ENCODE measurements at places on chromosomes 11 and 22.

GRCh38 chr22:34776817-34777216 is 289.1 kb upstream of the ISX start:
- DNase-seq = peak; percentile 57

DNA sequence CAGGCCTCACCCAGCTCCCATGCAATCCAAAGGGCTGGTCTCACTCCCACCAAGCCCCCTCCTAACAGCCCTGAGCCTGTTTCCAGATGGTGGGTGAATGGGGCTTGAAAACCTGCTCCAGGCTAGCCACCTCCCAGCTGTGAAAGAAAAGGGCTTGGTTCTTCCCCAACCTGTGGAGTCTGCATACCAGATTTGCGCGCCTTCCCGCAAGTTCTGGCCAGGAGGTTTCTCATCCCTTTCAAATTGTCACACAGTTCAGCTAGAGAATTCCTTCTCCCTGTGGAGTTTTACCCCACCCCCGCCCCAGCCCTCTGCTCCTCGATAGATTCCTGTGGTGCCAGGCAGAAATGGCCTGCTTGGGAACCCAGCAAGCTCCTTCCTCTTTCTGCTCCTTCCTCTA is 734.6 kb upstream of the FAT3 start:
- no peak for DNase-seq

GRCh38 chr11:17411418-17411817 is 23.0 kb upstream of the KCNJ11 start:
- no peak for DNase-seq

GRCh38 chr11:81959341-81959740 is 774.3 kb downstream of the FAM181B start:
- no peak for DNase-seq

DNA sequence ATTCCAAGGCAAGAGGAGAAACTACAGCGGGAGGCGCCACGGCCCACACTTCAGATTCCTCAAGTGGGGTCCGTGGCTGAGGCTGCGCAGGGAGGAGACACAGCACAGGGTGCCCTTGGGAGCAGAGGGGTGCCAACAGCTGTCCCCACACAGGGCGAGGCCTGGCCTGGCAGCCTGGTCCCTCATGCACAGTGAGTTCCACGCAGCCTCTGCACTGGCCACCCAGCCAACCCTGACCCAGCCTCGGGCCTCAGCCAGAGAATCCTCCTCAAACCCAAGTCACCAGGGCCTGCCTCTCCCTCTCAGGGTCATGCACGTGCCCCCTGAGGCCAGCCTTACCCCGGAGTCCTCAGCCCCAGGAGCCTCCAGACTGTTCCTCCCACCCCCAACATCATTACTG is 22.4 kb upstream of the MOB2 start:
- DNase-seq = no peak

- no peak for DNase-seq
Observed at GRCh38 chr22:32142600-32142999, 16.5 kb downstream of the C22orf42 start.

- DNase-seq = no peak
Observed at GRCh38 chr11:35011944-35012343, 95.5 kb downstream of the PDHX start.

GRCh38 chr11:71998649-71999310 is at the start of gene IL18BP:
Gene IL18BP, plus strand, starts transcription at chr11:71998909. Its CDS starts 1,076 bp downstream, at chr11:71999985.
- DNase-seq = no peak

DNA sequence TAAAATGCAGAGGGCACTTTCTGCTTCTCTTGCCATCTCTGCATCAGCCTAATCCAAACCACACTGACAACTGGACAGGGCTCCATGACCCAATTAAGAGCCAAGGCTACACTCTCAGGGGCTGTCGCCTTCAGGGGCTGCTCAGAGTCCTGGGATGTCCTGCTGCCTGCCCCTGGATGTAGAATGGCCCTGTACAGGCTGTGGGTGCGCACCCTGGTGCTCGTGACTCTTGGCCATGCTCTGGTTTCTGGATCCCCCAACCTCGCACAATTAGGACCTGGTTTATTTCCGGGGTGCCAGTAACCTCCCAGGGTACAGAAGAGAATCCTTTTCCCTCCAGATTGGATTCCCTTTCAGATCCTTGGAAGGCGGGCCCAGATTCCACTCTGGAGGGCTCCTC is 11.3 kb downstream of the IFT27 start:
- no peak for DNase-seq

GRCh38 chr22:35409783-35410662 is 10.1 kb downstream of the MCM5 start:
- no peak for DNase-seq

- peak; percentile 64 for DNase-seq
Observed at GRCh38 chr11:33734441-33735270, 1.6 kb downstream of the CD59 start.

DNA sequence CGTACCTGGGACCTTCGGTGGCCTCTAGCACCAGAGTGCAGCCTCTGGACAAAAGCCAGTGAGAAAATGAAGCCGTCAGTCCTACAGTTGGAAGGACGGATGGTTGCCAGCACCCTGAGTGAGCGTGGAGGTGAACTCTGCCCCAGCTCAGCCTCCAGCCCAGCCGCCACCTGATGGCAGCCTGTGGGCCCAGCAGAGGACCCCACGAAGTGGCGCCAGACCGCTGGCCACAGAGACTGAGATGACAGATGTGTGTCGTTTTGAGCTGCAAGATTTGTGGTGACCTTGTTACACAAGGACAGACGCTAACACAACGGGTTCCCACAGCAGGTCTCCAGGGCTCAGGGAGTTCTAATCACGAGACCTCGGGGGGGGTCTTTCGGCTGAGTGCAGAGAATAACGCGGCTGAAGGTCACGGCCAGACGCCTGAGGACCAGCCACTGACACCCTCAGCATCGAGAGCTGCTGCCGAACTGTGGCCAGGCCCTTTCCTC is 75.0 kb downstream of the BRD1 start:
- DNase-seq = no peak

- no peak for DNase-seq
Observed at GRCh38 chr22:38132136-38132535, 21.7 kb upstream of the BAIAP2L2 start.

DNA sequence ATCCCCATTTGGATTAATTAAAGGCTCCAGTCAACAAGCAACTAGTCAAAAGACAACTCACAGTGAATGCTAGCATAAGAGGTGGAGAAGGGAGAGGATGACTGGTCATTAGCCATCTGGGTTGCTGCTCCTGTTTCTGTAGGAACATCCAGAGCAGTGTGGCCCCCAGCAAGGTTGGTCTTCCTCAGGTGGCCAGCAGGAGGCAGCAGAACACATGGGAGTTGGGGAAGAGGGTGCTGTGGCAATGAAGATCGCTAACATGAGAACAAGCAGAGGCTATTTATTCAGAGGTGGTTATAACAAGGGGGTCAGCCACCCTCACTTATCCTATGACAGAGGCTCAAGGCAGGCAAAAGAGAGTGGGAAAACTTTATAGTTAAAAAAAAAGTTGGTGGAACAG is 21.3 kb downstream of the IZUMO1R start:
- DNase-seq = peak; percentile 23

GRCh38 chr11:15770798-15771414 is 585.4 kb downstream of the SOX6 start:
- no peak for DNase-seq

GRCh38 chr11:35083181-35083430 is 55.9 kb upstream of the CD44 start:
- DNase-seq = no peak

DNA sequence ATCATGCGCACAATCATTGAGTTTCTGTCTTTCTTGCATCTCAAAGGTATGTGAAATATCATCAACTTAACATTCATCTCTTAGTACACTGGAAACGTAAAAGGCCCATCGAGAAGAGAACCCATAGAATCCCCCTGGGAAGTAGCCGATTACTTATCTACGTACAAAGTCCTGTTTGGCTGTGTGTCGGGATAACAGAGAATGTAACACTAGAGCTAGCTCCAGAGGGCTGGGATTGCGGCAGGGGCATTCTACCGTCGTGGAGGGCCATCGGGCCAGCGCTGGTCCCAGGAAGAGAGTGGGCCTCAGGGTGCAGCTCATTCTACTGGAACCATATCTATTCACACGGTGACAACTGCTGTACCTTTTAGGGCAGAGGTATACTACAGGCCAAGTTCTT is 4.5 kb downstream of the GAL start:
- DNase-seq = no peak

DNA sequence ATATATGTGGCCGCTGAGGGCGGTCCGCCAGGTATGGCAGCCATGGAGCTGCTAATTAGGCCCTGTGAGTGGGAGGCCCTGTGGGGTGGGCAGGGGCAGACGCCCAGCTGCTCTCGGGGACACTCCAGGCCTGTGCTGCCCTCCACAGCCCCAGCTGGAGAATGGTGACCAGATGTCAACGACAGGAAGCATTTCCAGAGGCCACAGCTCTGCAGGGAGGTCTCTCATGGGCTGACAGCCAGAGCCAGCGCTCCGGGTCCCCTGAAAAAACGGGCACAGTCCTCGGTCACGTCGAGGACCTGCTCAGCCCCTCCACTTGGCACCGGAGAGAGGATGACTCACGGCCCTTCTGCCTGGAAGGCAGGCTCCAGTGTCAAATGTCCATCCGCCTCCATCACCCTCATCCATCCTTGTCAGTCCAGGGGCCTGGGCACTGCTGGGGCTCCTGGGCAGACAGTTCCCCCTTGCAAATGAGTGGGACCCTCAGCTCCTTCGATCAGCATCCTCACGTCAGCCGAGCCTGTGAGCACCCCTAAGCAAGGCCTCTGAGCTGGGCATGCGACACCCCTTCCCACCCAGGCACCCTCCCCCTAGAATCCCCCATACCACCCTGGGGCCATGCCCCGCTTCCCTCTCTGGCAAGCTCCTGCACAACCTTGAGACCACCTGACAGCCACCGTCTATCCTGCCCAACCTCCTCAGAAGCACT is 1.9 kb downstream of the BID start:
- DNase-seq = peak; percentile 71

GRCh38 chr22:44459551-44459950 is 38.5 kb downstream of the RTL6 start:
- no peak for DNase-seq

DNA sequence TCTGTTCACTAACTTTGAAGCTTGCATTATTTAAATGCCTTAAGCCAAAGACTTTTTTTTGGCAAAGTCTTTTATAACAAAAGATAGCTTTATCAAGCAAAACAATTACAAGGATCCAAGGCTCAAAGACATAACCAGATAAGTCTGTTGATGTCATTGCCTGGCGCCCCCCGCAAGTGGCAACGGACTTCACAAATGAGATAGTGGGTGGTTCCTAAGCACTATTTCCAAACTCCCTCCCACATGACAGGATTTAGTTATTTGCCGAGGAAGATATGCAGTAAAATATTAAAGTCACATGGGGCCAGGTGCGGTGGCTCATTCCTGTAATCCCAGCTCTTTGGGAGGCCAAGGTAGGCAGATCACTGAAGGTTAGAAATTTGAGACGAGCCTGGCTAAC is 194.2 kb upstream of the DDI1 start:
- DNase-seq = no peak

DNA sequence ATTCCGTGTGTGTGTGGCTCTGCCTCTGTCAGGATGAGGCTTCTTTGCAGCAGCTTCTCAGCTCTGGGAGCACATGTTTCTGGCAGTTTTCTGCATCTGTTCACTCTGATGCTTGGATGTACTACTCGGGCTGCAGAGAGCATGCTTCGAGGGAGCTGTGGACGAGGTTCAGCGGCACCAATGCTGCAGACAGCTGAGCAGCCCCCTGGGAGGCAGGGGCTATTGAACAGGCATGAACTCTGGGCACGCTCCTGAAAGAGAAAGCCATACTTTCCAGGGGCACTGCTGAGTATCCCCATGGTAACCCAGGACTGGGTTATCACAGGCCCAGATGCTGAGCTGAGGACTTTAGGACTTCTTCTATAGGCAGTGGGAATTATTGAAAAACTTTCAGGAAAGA is 33.8 kb downstream of the ADAMTS8 start:
- no peak for DNase-seq

GRCh38 chr11:61966734-61967115 is 709 bp downstream of the FTH1 start:
- DNase-seq = peak; percentile 87

Data from RPMI7951 (cell line).